Naive thymus-derived CD4-positive, alpha-beta T cell (primary cell): ENCODE measurements at places on chromosomes 4 and X.

- no peak for DNase-seq
These were observed 43.1 kb downstream of the ADAMTS3 start for GRCh38 chr4:72525938-72526337.

DNA sequence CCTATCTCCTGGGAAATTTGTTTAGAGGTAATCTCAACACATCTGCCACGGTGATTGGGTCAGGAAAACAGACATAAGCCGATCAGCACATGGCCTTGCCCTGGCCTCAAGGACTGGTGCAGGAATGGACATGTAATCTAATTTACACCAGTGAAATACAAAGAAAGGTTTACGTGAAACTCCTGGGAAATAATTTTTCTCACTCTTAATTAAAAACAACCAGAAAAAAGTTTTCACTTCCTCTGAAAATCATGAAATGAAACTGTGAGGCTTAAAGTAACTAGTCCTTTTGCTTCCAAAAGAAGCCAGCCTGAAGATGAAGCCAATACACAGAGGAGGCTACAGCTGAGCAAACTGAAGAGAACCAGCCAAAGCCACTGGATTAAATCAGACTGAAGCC, 154.1 kb upstream of the FAM241A start:
- DNase-seq = no peak

- no peak for DNase-seq
These were observed 2.8 kb upstream of the CHIC2 start for GRCh38 chr4:54067166-54067565.

GRCh38 chr4:169377367-169377766, 106.6 kb upstream of the SH3RF1 start:
- DNase-seq = no peak

DNA sequence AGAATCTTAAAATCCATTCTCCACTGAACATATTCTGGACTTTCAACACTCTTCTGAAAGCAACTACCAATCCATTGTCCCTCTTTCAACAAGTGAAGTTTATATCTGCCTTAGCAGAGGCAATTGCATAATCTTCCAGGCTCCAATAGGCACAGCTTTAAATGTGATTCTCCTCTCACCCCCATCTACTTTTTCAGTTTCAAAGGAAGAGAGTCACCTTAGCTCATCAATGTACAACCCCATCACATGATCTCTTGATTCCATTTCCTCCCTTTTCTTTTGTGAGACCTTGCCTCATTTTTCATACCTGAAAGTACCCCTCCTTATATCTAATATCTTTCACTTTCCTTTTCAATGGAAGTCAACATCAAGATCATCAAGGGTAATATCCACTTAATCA, 921.7 kb upstream of the EPHA5 start:
- no peak for DNase-seq

DNA sequence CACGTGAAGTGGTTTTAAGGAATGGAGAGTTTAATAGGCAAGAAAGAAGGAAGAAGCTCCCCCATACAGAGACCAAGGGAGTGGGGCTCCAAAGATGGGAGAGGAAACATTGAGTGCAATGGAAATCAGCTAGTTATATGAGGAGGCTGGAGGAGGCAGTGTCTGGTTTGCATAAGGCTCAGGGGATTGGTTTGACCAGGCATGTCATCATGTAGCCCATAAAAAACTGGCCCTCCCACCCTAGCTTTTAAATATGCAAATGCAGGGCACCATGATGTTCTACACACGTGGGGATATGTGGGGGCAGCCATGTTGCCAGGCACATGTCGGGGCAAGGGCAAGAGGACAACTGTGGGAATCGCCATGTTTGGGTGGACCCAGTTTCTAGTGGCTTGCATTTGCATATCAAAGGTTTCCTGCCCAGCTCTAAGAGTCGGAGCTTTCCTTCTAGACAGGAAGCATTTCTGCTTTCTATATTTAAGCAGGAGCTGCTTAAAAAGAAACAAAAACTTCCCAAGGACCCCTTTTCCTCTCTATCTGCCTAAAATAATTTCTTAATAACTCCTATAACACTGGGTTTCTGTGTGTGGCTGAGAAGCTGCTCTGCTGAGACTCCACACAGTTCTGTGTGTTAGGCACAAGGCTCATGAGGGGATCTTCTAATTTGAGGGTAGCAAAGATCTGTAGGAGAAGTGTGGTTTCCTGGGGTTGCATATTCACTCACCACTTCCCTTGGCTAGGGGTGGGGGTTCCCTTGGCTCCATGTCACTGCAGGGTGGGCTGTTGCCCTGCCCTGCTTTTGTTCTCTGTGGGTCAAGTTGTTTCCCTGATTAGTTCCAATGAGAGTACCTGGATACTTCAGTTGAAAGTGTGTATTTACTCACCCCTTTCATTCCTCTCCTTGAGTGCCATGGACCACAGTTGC, 113.5 kb downstream of the VSIG4 start:
- peak; percentile 75 for DNase-seq
